ENCODE measurements at places on chromosomes 1 and 21.

- DNase-seq = no peak
Observed at GRCh38 chr1:219325368-219325742, 151.7 kb downstream of the LYPLAL1 start.

- DNase-seq = no peak
Observed at GRCh38 chr1:217370757-217371156, 260.1 kb downstream of the GPATCH2 start.

- no peak for DNase-seq
Observed at GRCh38 chr1:218671573-218671972, 326.4 kb downstream of the TGFB2 start.

DNA sequence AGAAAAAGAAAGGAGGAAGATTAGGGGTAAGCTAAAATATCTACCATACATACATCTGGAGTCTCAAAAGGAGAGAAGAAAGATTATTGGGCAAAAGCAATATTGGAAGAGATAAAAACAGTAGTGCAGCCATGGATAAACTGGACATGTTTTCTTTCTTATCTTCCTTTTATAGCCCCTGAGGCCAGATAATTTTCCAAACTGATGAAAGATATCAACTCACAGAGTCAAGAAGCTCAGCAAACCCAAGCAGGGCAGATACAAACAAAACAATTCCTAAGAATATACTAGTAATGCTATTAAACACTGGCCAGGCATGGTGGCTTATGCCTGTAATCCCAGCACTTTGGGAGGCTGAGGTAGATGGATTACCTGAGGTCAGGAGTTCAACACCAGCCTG lies 5.8 kb upstream of the PSMB4 start:
- DNase-seq = no peak

GRCh38 chr1:155437405-155437804 lies 116.7 kb downstream of the RUSC1 start:
- no peak for DNase-seq

DNA sequence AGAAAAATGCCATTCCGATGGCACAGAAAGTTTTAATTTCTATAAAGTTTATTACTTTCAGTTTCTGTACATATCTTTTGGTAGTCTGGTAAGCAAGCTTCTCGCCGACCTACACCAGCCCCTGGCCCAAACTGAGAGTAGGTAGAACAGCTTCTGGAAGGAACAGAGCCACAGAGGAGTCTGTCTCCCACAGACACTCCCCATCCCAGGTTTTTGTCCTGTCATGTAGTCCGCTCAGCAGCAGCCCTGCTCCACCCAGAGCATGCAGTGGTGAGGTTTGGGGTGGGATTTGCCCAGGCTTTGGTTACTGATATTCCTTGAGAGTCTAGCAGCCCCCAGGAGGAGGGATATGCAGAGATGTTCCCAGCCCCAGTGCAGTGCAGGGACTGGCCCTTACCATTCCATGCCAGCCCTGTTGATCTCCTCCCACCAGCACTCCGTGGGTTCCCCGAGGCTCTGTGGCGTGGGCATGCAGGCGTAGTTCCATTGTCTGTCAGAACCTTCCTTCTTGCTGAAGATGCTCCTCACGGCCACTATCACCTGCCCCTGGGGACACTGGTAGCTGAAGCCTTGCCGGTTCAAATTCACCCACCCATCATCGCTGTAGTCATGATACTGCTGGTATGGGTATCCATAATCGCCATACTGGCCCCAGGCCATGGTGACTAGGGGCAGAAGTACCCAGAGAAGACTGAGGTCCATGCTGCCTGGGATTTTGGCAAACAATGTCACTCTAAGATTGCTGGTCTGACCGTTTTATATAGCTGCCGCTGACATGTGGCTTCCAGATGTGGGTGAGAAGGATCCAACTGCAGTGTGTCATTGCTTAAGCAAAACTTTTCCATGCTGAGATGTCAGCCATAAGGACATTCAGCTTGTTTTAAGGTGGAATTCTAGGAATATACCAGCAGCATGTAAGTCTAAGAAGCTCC lies at the start of gene DPT:
TSS of gene DPT (minus strand) at position 734 of the 932 bp plus-strand sequence. CDS start at position 702, 32 bp downstream.
- DNase-seq = no peak

DNA sequence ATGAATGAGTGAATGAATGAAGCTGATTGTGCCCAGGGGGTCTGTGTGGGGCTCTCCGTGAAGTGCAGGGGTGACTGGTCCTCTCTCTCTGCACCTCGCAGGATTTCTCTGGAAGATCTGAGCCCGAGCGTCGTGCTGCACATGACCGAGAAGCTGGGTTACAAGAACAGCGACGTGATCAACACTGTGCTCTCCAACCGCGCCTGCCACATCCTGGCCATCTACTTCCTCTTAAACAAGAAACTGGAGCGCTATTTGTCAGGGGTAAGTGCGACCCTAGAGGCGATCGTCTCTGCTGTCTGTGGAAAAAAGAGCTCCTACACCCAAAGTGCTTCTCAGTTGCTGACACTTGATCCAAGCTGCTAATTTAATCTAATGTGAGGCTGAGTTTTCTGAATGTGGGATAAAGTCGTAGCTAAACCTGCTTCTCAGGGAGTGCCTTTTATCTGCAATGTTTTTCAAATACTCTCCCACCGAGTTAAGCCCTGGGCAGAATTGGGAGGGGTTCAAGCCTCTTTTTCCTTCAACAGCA lies 101.7 kb downstream of the HUNK start:
- DNase-seq = peak; percentile 2

GRCh38 chr1:158931055-158931737 lies at the start of gene PYHIN1:
Gene PYHIN1 (plus strand): TSS chr1:158931552. CDS start chr1:158936911, 5,359 bp downstream.
- DNase-seq = no peak

- no peak for DNase-seq
Observed at GRCh38 chr1:89527256-89527655, 2.6 kb downstream of the LRRC8B start.

Data from effector memory CD4-positive, alpha-beta T cell (primary cell).